ENCODE measurements at places on chromosomes 7 and 10.

- no peak for DNase-seq
These were observed 45.3 kb downstream of the PDLIM1 start for GRCh38 chr10:95245425-95246055.

GRCh38 chr7:52831321-52831720 is 204.1 kb upstream of the POM121L12 start:
- no peak for DNase-seq

GRCh38 chr7:40058026-40058425 is 76.4 kb downstream of the MPLKIP start:
- DNase-seq: no peak

DNA sequence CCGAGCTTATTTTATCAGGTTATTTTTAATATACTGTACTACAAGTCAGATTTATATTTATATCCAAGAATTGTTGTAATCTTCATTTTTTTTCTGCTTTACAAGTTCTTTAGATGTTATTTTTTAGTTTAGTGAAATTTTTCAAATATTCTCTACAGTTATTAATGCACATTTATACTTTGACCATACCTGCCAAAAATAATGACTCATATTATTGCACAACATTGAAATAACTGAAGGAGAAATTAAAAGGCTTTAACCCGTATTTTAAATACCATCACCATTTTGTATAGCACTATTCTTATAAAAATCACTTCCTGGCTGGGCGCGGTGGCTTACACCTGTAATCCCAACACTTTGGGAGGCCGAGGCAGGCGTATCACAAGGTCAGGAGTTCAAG is 278.5 kb downstream of the BICC1 start:
- DNase-seq: no peak

DNA sequence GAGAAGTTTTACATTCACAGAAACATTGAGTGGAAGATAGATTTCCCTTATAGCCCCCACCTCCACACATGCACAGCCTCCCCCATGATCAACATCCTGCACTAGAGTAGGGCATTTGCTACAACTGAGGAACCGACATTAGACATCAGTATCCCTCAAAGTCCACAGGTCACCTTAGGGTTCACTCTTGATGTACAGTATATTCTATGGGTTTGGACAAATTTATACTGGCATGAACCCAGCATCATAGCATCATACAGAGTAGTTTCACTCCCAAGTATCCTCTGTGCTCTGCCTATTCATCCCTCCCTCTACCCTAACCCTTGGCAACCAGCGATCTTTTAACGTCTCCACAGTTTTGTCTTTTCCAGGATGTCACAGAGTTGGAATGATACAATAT is 64.4 kb downstream of the VSTM4 start:
- DNase-seq: no peak

DNA sequence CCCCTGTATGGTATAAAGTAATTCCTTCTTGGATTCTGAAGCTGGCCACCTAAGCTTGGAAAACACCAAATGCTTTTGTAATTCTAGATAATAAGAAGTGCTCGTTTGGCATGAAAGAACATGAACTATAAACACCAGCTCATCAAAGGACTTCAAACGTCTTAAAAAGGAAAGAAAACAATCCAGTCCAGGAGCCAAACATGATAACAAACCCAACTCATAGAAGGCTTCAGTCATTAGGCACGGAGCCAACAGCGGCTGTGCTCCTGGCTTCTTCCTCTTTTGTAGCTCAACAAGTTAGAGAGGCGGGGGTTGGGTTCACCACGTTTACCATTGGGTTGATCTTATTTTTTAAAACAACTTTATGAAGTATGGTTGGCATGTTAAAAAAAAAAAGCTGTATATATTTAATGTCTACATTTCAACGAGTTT is 56.4 kb upstream of the ECHDC3 start:
- peak; percentile 20 for DNase-seq

GRCh38 chr7:131524115-131524514 is 32.3 kb downstream of the PODXL start:
- no peak for DNase-seq

GRCh38 chr7:30665449-30665848 is 16.8 kb downstream of the CRHR2 start:
- no peak for DNase-seq

GRCh38 chr10:87753995-87754866 is 63.8 kb downstream of the ATAD1 start:
- DNase-seq: no peak

- no peak for DNase-seq
These were observed 40.5 kb upstream of the RABGEF1 start for GRCh38 chr7:66699998-66700397.

GRCh38 chr7:33059635-33060034 is 2.9 kb downstream of the NT5C3A start:
- DNase-seq: no peak

DNA sequence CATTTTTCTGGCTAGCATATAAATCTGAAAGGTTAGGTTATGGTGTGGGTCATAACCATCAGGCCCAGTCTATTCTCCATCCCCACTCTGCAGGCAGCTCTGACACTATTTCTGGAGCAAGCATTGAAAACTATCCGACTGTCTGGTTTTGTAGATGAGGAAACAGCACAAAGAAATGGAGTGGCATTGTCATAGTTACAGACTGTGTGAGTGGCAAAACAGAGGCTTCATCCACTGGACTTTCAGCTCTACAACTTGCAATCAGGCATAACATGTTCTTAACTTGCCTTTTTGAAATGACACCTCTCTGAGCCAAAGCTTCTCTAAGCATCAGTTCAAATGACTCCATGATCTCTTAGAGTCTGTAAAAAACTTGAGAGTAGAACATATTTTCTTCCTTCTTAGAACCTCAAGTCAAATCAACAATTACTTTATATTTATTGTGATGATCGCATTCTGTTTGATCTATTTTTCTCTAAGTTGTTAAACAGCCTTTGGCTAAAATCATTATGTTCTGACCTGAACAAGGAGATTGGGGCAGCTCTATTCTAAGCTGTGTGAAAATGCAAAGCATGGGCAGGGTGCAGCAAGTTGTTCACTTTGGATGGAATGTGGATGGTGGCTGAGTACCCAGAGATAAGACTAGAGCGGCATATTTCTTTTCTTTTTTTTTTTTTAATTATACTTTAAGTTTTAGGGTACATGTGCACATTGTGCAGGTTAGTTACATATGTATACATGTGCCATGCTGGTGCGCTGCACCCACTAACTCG is 68.5 kb downstream of the LRRC4 start:
- no peak for DNase-seq

DNA sequence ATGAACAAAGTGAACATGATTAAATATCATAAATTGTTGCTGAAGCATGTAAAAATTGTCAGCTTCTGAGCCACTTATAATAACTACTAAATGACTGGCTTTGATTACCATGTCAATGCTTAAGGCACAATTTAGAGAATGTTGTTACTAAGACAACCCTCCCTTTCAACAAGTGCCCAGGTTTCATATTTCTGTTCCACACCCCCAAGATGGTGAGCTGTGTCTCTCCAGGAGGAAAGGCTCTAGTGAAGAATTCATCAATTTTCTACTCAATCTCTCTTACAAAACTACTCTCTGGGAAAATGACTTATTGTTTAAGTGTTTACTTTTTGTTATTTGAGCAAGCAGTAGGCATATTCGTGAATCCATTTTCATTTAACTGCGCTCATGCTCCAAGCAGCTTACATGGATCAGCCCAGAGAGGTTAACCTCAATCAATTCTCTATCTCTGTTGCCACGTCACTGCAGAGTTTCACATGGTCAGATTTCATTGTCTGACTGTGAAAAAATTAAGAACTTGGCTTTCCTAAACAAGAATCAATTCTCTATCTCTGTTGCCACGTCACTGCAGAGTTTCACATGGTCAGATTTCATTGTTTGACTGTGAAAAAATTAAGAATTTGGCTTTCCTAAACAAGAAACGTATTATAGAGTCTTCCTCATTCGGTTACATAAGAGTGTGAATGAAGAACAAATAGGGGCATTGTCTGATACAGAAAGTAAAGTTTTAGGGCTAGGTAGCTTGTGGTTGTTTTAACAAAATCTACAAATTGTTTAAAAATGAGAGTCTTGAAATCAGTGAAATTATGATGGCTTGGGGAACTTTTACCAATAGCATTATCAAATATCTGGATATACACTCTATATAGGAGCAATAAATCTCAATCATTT is 49.7 kb downstream of the CCDC71L start:
- no peak for DNase-seq

DNA sequence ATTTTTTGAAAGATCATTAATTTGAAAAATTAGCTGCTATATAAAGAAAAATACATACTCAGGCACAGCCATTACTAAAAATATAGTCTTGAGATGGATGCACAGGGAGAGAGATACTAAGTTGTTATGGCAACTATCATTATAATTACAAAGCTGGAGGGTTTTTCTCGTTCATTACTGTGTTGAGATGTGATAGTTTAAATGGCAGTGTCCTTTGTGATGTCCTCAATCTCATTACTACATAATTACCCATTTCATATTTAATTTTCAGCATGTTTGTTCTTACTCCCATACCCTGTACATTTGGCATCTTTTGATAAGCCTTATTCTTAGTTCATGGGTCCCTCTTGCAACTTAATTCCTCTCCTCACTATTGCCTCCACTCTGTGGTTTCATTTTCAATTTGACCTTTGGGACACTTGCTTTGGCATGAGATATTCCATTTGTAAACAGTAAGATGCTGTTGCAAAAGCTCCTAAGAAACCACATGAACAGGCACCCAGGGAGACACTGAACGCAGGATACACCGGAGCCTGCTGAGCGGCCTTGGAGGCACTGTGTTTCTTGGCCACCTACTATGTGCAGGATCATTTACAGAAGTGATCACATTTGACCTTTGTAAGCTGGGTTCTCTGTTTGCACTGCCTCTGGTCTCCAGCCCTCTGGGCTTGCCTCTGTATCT is 4.8 kb upstream of the CPXM2 start:
- DNase-seq: no peak

DNA sequence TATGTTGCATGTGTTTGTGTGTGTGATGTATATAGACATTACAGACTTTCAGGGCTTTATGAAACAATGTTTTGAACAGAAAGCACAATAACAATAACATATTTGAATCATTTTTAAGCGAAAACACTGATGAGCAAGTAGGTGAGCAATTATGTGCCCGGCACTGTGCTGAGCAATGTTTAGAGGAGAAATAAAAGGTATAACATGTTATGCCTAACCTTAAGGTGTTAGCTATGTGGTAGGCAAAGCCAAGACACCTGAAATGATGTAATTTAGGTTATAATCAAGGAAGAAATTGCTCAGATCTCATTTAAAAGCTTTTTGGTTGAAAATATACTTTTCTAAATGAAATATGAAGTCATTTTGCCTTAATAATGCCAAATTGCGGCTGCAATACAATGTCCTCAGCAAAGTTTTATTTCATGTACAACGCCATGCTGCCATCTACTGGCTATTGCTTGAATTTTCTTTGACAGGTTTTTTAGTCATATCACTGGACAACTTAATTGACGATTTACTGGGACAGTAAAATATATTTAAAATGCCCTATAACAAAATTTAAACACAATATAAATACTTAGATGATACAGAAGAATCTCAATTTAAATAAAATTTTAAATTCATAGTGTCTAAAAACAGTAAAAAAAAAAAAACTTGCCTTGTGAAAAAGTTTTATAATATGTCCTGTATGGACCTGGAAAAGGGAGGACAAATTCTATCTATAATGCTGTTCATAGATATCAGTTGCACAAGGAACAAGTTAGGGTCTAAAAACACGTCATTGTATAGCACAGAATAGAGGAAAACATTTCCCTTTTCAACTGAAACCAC is 131.1 kb upstream of the CDK1 start:
- no peak for DNase-seq

DNA sequence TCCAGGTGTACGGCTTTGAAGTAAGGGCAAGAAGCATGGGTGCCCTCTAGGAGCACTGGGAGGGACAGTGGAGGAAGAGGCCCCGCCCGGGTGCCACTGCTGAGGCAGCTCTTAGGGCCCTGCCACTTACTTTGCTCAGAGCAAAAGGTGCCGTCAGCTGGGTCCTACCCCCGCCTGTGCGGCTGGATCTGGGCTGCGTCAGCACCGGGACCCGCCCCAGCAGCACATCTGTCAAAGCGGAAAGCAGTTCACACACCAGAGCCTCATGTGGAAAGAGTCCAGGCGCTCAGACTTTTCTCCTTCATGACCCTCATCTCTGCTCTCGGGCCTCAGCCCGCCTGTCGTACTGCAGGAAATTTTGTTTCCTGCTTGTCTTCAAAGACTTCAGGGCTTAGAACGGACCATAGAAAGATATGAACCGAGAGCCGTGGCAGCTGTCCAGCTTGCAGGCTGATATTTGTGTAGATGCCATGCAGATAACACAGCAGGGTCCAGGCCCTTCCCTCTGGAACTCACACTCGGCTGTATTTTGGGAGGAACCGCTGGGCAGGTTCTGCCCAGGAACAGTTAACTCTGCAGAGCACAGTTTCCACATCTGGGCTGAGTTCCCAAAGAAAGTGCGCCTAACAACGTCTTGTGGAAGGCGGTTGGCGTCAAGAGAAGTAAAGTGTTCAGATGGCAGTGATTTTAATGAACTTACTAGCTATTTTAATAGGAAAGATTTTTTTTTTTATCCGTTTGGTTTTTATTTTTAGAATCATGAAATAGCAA is 44.3 kb upstream of the PRKAR1B start:
- DNase-seq: no peak

DNA sequence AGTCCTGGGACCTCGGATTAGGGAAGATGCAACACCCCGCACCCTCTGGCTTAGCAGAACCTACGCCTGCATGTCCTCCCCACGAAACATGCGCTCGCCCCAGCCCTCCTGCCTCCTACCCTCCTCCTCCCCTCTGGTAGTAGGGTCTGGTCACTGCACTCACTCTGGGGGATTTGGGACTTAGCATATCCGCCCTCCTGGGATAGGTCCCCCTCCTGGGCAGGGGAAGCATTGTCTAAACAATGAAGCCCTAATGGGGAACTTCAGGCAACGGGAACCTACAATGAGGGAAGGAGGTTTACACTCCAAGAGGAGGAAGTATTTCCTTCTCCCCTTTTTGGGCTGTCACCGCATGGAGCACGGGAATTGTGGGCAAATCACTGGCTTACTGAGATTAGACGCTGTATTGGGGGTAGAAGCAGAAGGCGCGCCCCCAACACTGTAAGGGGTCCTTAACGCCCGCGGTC is 892 bp downstream of the CRHR2 start:
- no peak for DNase-seq
